ENCODE measurements at places on chromosomes 5 and 9. TPM values are rescaled to one million over a fixed set of nuclear protein-coding genes. Genes with fewer than 3 reads are reported as not detected.

Gene IFNE
- not detected for total RNA-seq

Gene PIGO
- 33.0 TPM for total RNA-seq

Gene SH2D3C
- 25.1 TPM for total RNA-seq

Gene RBM27
- total RNA-seq: 36.0 TPM

Gene AJM1
- total RNA-seq: 5.0 TPM

Gene ZNF79
- total RNA-seq: 14.4 TPM

Gene TMEM171
- total RNA-seq: not detected

Gene LRRC19
- total RNA-seq: not detected

Gene C9orf40
- total RNA-seq: 19.6 TPM

Gene C9orf153
- 0.41 TPM for total RNA-seq

Gene STPG3
- 0.48 TPM for total RNA-seq

Gene TXNDC8
- not detected for total RNA-seq

Gene IFNA8
- not detected for total RNA-seq

Gene NIPAL4
- total RNA-seq: 2.1 TPM

Gene SHISAL2B
- not detected for total RNA-seq

Gene PHYKPL
- 87.4 TPM for total RNA-seq

Gene LHX6
- total RNA-seq: not detected

Gene PCDHB8
- not detected for total RNA-seq

Gene KYAT1
- 14.0 TPM for total RNA-seq

Gene CDO1
- total RNA-seq: 0.18 TPM

Gene AGXT2
- not detected for total RNA-seq

Gene SPAG8
- total RNA-seq: 1.5 TPM

Gene SPINK14
- total RNA-seq: not detected

Gene RANBP6
- 21.1 TPM for total RNA-seq

Gene FAM151B
- 0.43 TPM for total RNA-seq

Gene BHMT
- total RNA-seq: not detected

Gene OMD
- total RNA-seq: not detected

Gene CCNO
- total RNA-seq: 0.27 TPM

Gene DBH
- not detected for total RNA-seq
